Activated CD8-positive, alpha-beta memory T cell treated with anti-CD3 and anti-CD28 coated beads, Interleukin-2, amount 50 U/mL, for 48 hours (primary cell): ENCODE measurements at places on chromosomes 6 and 20.
A peak's percentile ranks its signal among the peaks of the same experiment; 100 is the strongest.

DNA sequence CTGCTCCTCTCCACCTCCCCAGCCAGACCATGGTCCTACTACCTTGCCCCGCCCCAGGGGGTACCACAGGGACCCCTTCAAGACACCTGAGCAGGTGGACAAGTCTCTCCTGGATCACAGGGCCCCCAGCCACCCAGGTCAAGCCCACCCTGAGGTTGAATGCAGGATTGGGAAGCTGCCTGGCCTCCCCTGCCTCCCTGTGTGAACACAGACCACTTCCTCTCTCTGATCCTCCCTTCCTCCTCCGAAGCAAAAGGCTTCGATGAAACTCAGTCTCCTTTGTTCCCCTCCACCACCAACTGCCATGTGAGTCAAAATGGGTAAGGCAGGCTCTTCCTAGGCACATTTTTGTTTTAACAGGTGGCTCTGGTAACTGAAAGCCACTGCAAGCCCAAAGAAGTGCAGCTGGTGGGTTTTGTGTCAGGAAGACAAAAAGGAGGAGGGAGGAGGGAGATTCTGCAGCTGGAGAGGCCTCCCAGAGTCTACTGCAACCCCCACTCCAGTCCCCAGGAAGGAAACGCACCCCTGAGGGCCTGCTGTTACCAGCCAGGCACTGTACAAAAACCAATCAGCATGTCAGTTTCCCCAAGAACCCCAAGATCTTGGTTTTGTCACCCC is 5.4 kb downstream of the ADA start:
- DNase-seq, result no peak

DNA sequence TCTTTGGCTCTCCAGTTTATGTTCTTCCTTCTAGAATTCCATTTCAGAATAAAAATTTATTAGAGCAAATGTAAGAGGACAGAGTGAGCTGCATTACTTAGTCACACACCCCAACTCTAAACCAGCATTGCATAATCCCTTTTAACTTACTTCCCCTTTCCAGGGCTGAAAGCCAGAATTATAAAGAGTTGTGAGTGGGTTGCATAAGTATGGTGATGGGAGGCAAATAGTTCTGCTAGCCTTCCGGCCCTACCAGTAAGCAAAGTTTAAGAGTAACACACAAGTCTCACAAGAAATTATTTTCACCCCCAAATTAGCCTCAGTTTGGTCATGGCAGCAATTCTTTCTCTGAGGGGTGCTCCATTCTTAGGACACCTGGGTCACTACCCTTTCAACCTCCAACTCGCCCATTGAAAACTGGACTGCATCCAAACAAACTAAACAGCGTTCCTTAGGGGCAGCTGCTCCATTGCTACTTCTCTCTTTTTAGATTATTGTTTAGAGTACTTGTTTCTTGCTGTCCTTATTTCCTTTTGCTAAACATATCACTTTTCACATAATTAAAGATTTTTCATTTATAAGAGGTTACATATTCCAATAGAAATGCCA is 1.6 kb downstream of the KIAA0408 start:
- DNase-seq, result no peak

- no peak for DNase-seq
These were observed 55.0 kb downstream of the ALDH5A1 start for GRCh38 chr6:24549674-24550353.

DNA sequence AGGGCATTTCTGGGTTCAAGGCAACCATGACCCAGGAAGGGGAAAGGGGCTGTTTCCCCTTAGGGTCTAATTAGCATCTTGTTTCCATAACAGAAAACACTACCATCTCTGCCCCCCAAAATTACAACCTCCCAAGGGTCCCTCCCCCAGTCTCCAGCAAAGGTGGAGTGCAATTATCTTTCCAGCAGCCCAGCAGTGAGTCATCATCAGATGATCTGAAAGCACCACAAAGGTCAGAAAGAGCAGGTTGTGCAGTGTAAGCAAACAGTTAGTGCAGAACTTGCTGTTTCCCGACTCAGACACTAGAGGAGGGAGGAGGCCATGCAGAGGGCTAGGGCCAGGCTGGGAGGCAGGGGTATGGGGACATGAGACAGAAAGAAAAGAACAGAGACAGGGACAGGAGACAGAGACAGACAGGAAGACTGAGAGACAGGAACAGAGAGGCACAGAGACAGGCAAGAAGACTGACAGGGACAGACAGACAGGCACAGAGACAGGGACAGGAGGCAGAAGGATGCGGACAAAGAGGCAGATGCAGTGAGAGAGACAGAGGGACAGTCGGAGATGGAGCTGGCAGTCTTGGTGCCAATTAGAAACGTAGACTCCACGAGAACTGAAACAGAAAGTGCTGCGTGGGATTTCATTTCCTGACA is 62.5 kb downstream of the PYGB start:
- no peak for DNase-seq

DNA sequence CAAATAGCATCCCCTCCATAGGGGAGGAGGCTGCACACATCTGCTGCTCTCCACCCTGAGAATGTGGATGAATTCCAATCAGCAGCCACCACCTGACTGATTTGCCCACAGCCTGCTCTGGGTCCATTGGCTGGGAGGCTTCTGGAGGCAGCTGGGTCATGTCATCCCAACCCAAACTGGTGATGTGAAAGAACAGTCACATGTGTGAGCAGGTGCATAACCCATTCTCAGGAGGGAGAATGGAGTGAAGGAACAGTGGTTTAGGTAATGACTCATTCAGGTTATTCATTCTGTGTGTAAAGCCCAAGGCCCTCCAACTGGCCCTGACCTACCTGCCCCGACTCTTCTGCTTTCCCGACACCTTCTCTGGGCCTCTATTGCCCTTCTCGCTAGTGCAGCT is 90.9 kb upstream of the GCM1 start:
- peak; percentile 43 for DNase-seq

DNA sequence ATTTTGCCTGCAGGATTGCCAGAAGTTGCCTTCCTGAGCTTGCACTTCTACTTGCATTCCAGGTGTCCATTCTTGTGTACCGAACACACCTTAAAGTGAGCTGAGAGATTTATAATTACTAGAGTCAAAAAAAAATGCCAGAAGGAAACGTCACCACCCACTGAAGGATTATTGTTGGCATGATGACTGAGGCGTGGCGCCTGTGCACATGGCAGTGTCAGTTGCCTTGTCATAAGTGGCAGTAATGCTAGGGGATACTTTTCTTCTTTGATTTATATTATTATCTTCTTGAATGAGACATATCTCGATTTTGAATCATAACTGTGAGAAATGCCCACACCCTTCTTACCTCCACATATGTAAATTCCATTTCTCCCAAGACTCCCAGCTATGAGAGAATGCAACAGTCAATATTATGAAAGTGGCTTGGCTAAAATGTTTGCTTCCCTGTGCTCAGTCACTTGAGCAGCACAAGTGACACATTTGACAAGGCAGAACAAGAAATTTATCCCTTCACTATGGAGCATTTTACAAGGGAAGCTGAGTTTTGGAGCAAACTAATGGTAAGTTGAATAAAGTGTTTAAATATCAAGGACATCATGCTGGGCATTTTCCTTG is 149.5 kb upstream of the SASH1 start:
- no peak for DNase-seq

GRCh38 chr6:148866657-148867268 is 119.9 kb downstream of the UST start:
- no peak for DNase-seq

GRCh38 chr6:100184473-100184872 is 190.4 kb upstream of the MCHR2 start:
- no peak for DNase-seq

GRCh38 chr6:22716721-22717120 is 147.4 kb downstream of the HDGFL1 start:
- no peak for DNase-seq

- DNase-seq, result peak; percentile 63
These were observed 712 bp downstream of the ABHD16A start for GRCh38 chr6:31702405-31702818.

DNA sequence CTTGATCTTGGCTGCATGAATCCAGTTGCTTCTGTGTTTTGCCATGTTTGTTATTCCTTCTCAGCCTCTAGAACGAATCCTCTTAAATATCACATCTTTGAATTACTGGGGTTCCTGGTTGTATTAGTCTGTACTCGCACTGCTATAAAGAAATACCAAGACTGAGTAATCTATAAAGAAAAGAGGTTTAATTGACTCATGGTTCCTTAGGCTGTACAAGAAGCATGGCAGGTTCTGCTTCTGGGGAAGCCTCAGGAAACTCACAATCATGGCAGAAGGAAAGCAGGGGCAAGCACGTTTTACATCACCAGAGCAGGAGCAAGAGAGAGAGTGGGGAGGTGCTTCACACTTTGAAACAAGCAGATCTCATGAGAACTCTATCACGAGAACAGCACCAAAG is 18.0 kb upstream of the BFSP1 start:
- no peak for DNase-seq

GRCh38 chr6:149031859-149032598 is 285.2 kb downstream of the UST start:
- DNase-seq, result peak; percentile 75

GRCh38 chr20:25376886-25377285 is 13.7 kb downstream of the ABHD12 start:
- DNase-seq, result no peak
